ENCODE measurements at places on chromosomes 2 and 18.

GRCh38 chr2:25587361-25587760 is 86.0 kb downstream of the DTNB start:
- DNase-seq = no peak

- DNase-seq = no peak
Observed at GRCh38 chr2:78993518-78994148, 31.9 kb upstream of the REG3G start.

DNA sequence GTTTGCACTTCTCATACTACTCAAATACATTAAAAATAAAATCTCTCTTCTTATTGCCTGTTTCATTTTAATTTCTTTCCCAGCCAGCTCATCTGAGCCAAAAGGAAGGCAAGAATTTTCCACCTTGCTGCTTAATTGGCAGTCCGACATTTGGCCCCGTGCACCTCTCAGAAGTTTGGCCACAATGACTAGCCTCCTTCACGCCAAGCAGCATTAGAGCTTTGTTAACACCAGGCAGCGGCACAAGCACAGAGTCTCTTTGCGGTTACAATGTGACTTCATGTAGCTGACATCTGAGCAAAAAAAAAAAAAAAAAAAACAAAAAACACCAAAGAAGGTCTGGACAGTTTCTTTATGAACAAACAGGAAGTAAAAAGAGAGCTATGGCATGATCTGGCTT is 248.9 kb downstream of the OSR1 start:
- no peak for DNase-seq

- no peak for DNase-seq
Observed at GRCh38 chr2:15323227-15323626, 237.9 kb downstream of the NBAS start.

GRCh38 chr2:41775366-41776025 is 272.3 kb upstream of the PKDCC start:
- no peak for DNase-seq

DNA sequence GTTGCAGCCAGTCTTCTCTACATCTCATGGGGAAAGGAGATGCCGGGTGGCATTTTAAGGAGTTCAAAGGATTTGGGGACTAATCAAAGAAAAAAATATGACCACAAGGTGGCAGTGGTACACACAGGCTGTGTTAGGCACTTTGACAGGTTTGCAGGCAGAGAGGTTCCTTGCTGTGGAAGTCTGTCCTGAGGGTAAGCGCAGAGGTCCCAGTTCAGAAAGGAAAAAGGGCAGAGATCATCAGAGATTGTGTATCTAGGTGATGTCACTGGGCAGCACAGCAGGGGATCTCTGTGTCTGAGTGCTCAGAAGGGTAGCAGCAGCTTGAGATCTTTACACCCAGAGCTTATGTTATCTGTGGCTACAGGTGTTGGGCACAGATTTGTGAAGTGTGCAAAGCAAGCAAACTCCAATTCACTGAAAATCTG is 231.4 kb downstream of the LRRTM1 start:
- no peak for DNase-seq

DNA sequence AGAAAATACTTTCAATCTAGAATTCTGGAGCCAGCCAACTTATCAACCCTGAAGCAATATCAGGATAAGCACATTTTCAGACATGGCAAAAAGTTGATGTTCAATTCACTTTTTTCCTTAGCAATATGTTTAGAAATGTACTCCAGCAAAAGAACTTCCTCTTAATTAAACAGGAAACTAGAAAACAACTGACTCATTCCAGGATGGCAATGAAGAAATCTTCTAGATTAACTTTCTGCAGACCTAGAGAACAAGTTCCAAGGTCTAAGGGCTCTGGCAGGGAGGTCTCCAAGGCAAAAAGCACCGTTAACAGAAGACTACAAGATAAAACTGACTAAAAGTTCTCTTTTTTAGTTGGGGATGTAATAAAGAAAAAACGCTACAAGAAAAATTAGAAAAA is 69.2 kb upstream of the VWC2L start:
- no peak for DNase-seq

DNA sequence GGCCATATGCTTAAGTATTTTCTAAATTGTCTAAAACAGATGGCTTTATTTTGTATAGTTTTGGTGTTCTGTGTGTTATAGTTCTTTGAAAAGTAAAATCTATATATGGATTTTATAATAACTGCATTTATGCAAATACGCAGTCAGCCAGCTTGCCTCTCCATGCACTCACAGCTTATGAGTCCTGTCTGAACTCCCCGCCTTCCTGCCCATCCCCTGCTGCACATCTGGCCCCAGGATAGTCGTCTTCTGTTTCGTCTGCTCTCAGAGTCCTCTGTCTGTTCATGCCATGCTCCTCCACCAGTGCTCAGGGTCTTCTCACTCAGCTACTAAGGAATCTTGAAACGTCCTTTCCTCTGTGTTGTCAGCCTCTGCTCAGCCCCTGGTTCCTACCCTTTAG is 28.2 kb upstream of the ANKRD62 start:
- DNase-seq = no peak

DNA sequence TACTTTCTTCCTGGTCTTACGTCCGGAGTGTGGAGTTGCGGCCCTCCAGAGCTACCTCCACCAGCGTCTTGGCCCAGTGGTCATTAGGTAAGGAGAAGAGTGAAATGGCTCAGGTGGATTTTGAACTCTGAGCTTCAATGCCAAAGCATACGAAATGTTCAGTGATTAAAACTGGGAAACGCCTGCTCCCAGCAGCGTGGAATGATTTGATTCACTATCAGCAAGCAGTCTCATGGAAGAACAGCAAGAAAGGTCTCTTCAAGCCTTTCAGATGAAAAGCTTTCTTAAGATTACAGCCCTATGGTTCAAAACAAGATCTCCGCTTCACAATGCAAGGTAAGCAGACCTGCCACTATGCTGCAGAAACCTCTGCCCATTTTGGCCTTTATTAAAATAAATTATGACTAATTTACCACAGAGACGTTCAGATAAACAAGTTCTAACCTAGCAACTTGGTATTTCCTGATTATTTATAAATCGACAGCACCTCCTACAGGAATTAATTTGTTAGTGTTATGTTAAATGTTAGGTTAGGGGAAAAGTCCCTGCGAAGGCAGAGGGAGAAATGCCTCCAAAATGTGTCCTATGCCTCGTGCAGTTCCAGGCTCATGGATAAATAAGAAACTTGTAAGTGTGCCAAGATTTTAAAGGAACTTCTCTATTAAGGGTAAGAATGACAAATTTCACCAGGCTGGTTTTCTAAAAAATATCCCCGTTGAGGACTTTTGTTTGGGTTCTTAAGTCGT is 10.1 kb downstream of the SP9 start:
- DNase-seq = no peak

GRCh38 chr18:2905854-2906703 is 59.3 kb downstream of the EMILIN2 start:
- peak; percentile 43 for DNase-seq

- DNase-seq = no peak
Observed at GRCh38 chr2:68432696-68433658, 34.1 kb downstream of the FBXO48 start.

DNA sequence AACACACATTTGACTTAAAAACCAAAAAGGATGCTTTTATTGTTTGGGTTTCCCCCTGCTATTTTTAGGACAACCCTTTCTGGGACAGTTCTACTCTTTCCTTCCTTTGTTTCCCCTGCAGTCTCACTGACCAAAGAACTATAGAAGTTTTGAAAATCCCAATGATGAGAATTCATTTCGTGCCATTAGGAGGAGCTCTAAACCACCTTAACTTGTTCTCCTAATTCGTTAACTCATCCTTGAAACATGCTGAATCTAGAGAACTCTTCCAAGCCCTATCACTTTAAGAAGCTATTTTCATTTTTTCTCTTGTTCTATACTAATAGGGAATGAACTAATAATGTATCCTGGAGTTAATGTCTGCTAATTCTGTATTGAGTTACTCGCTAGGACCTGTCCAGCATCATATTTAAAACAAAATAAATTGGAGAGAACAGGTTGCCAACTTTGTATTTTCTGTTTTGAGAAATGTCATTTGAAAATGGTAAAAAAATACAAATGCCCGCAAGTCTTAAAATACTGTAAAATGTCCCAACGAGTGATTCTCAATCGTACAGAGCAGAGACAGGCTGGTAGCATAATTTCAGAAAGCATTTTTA is 62.9 kb downstream of the AFTPH start:
- no peak for DNase-seq

GRCh38 chr18:33470216-33470615 is 29.7 kb upstream of the CCDC178 start:
- DNase-seq = no peak

GRCh38 chr18:8976606-8977005 is 125.9 kb upstream of the NDUFV2 start:
- DNase-seq = no peak

GRCh38 chr2:133952896-133953295 is 301.0 kb upstream of the MGAT5 start:
- DNase-seq = no peak

DNA sequence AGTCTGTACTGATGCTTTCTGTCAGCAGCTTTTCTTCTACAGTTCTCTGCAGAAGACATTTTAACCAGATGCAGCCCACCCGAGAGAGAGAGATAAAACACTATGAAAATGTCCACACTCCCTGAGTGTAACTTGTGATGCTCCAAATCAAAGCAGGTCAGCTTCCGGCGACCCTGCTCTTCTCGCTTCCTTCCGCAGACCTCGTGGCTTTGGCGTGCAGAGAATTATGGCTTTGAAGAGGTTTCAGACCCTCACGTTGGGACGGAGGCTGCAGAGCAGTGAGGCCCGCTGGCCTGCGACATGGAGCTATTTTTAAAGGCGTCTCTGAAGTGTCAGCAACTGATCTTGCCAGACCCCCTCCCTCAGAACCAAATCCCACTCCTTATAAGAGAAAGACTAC is 41.8 kb downstream of the TMEM163 start:
- no peak for DNase-seq

DNA sequence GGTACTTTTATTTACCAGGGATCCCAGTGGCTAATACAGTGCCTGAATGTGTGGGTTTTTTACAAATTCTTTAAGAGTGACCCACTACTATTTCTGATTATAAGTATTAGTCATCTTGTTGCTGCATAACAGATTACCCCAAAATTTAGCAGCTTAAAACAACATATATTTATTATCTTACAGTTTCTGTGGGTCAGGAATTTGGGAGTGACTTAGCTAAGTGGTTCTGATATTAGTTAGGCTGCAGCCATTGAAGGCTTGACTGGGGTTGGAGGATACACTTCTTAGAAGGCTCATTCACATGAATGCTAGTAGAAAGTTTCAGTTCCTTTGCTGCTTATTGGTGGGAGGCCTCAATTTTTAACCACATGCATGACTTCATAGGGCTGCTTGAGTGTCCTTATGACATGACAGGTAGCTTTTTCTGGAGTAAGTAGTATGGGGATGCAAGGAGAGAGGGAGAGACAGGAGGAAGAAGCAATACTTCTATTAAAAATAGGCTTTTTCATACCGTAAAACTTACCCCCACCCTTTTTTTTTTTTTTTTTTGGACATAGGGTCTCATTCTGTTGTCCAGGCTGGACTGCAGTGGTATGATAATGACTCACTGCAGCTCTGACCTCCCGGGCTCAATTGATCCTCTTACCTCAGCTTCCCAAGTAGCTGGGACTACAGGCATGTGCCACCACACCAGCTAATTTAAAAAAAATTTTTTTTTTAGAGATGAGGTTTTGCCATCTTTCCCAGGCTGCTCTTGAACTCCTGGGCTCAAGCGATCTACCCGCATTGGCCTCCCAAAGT is 13.3 kb upstream of the POLE4 start:
- DNase-seq = no peak

GRCh38 chr2:8202132-8202531 is 479.7 kb upstream of the ID2 start:
- DNase-seq = no peak

DNA sequence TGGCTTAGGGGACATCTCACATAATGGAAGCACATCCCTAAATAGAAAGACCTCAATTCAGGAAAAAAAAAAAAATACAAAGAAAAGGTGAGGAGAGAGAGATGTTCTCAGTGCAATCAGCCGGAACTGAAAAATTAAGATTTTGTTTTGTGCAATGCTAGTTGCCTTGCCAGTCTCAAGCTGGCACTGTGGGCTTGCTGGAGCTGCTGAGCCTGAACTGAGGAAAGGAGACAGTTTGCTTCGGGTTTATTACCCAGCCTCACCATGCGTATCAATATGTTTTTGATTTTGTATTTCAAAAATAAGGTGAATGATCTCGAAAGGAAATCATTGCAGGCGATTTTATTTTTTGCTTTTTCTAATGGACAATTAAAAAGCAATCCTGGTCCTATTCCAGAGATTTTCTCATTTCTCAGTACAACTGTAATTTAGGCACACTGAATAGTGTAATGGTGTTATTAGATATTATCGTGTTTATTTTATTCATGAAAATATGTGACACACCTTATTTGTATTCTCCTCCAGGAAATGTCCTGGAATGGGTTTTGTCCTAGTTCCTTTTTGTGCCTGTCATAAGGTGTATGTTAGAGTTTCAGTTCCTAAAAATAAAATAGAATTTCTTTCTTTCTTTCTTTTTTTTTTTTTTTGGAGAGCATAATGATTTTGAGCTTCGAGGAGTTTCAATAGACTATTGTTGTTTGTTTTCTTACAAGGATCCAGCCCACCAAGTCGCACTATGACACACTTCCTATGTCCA is 72.8 kb upstream of the ZEB2 start:
- no peak for DNase-seq

Measured in stimulated activated CD4-positive, alpha-beta T cell treated with anti-CD3 and anti-CD28 coated beads, Interleukin-4, amount 100 ng/mL, for 4 hours (primary cell).